ENCODE measurements at places on chromosomes 7 and 10.
A peak's percentile ranks its signal among the peaks of the same experiment; 100 is the strongest.

GRCh38 chr10:123274306-123275135 lies 120.3 kb downstream of the BUB3 start:
- H3K36me3 ChIP-seq: no peaks in the 10 kb centered on the region
- DNase-seq: peak; percentile 50
- H3K4me1 ChIP-seq: peaks cover 16% of the 10 kb centered on the region
- H3K27me3 ChIP-seq: no peaks in the 10 kb centered on the region

- H3K4me1 ChIP-seq: no peaks in the 10 kb centered on the region
- no peak overlapping the region for H3K4me3 ChIP-seq
- no peaks in the 10 kb centered on the region for H3K27me3 ChIP-seq
- H3K36me3 ChIP-seq: peaks cover 23% of the 10 kb centered on the region
- peak overlapping the region; percentile 86 for H3K27ac ChIP-seq
Observed at GRCh38 chr7:143390104-143390772, 9.1 kb downstream of the ZYX start.

DNA sequence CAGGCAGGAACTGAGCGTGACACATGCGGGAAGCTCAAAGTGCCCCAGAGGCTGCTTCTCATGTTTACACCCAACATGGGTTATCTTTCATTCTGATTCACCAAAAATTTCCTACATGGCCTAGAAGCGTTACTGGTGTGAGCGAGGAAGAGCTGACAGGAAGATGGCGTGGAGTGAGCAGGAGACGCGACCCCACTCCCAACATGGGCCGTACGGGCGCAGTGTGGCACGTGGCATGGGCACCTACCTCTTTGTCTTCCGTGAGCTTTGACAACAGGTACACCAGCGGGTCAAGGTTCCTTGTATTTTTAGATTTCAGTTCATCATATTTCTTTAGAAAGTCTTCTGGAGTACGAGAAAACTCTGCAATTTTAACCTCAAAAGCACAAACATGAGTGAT lies 8.9 kb downstream of the TUBGCP2 start:
- H3K4me3 ChIP-seq: no peak overlapping the region
- no peaks in the 10 kb centered on the region for H3K4me1 ChIP-seq
- no peak for DNase-seq
- no peak overlapping the region for H3K27ac ChIP-seq

DNA sequence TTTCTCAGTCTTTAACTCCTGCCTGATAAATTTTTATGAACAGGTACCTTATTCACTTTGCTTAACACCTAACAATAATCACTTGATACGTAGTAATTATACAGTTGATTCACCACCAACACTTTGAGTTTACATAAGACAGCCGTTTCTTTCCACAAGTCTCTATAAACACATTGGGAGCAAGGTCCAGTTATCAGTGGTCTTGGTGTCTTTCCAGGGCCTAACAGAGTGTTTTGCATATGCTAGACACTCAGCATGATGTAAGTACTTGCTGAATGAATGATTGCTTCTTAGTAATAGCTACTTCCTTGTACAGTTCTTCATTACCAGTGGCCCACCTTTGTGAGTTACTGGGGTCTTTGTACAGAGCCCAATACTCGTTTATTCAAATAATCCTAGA lies 6.4 kb downstream of the CLDN12 start:
- no peaks in the 10 kb centered on the region for H3K27me3 ChIP-seq
- no peak for DNase-seq

GRCh38 chr10:49212783-49213182 lies 24.6 kb upstream of the TMEM273 start:
- H3K4me1 ChIP-seq: no peaks in the 10 kb centered on the region
- no peak overlapping the region for H3K27ac ChIP-seq
- H3K27me3 ChIP-seq: no peaks in the 10 kb centered on the region
- no peaks in the 10 kb centered on the region for H3K36me3 ChIP-seq
- H3K4me3 ChIP-seq: no peak overlapping the region
- DNase-seq: no peak

DNA sequence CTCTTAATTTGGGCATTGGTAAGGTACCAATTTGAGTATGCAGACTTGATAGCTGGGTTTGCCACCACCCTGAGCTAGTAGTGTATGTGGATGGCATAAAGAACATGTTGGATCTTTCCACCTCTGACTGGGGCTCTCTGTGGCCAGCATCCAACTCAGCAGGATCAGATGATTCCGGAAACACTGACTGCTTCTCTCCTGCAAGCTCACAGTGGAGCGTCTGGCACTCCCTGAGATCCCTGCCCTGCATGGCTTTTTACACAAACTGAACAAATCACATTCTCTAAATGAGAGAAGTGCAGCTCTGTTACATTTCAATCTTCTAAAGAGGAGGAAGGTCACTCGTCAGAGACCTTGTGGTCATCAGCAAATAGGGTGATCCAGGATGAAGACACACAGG lies 1057.5 kb downstream of the NRG3 start:
- no peak for DNase-seq
- no peaks in the 10 kb centered on the region for H3K36me3 ChIP-seq
- no peak overlapping the region for H3K27ac ChIP-seq
- no peaks in the 10 kb centered on the region for H3K27me3 ChIP-seq

DNA sequence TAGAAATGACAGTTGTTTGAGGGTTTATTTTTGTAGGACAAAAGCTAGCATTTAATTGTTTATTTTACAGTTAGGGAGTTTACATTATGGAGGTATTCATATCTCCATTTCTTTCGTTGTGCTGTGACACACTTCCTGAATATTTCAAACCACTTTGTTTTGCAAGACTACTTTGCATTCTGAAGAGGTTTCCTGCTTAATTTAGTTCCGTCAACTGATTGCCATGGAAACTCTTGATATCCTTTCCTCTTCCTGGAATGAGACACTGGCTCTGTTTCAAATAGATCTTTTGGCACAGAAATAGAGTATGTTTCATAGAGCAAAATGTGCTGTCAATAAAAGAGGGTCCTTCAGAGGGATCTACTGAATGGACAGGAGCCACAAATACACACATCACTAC lies 159.5 kb upstream of the AGR3 start:
- H3K36me3 ChIP-seq: no peaks in the 10 kb centered on the region
- H3K27ac ChIP-seq: no peak overlapping the region
- H3K4me1 ChIP-seq: peaks cover 7% of the 10 kb centered on the region
- no peaks in the 10 kb centered on the region for H3K27me3 ChIP-seq

DNA sequence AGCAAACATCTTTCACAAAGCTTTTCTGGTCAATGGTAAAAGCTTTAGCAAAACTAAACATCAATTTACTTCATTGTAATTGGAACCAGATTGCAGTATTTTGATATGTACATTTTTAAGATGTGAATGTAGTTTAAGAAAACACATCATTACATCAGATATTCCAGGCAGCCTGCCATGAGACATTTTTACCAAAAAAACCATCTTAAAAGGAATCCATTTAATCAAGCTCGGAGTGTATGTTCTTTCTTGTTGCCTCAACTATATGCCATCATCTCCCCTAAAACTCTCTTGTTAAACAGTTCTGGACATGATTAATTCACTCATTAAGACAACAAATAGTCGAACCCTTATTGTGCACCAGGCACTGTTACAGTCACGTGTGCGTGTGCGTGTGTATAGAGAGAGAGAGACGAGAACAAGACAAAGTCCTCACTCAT lies 97.5 kb downstream of the UBE2H start:
- no peaks in the 10 kb centered on the region for H3K27me3 ChIP-seq
- H3K4me3 ChIP-seq: no peak overlapping the region
- H3K4me1 ChIP-seq: peaks cover 42% of the 10 kb centered on the region
- peak overlapping the region; percentile 22 for H3K27ac ChIP-seq
- no peak for DNase-seq

GRCh38 chr10:128114901-128115300 lies 11.3 kb downstream of the MKI67 start:
- no peaks in the 10 kb centered on the region for H3K27me3 ChIP-seq
- H3K4me3 ChIP-seq: no peak overlapping the region
- no peaks in the 10 kb centered on the region for H3K4me1 ChIP-seq

DNA sequence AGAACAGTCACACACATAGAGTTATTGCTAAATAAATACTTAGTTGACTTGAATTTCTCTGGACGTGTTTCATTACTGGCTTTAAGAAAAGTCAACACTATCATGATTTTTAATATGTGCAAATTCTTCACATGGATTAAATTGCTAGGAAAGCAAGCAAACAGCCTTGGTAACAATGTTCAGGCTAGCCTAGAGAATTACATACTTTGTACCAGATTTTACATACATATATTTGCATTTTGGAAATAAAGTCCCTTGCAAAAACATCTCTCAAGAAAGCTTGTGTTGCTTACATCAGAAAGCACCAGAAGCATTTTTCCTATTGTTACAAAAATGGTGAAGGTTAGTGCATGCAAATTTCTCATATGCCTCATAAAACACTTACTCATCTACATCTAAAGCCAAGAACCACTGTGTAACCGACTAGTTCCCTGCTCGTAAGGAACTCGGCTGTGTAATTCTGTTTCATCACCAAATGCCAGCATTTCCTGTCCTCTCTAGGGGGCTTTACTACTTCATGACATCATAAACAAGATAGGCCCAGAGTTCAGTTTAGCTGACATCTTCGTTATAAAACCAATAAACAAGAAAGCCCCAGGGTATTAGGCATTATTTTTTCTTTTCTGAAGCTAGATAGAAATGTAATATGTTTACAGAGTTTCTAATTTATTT lies 87.8 kb downstream of the CFAP58 start:
- H3K36me3 ChIP-seq: no peaks in the 10 kb centered on the region
- no peak overlapping the region for H3K4me3 ChIP-seq
- H3K27ac ChIP-seq: no peak overlapping the region
- no peaks in the 10 kb centered on the region for H3K4me1 ChIP-seq
- H3K27me3 ChIP-seq: no peaks in the 10 kb centered on the region
